ENCODE measurements at places on chromosomes 2 and 18. TPM values are rescaled to one million over a fixed set of nuclear protein-coding genes. Genes with fewer than 3 reads are reported as not detected.

The LGALSL gene
- total RNA-seq: 21.7 TPM

The NPAS2 gene
- total RNA-seq: 32.1 TPM

The CYP27C1 gene
- 1.1 TPM for total RNA-seq

The KLHL29 gene
- 23.6 TPM for total RNA-seq

The INSIG2 gene
- total RNA-seq: 21.5 TPM
